ENCODE measurements at places on chromosomes 16 and 17.

GRCh38 chr17:8701754-8702153 lies 42.9 kb downstream of the CCDC42 start:
- DNase-seq: no peak

- DNase-seq: peak; percentile 64
Observed at GRCh38 chr16:84088695-84089395, 27.9 kb downstream of the MBTPS1 start.

- no peak for DNase-seq
Observed at GRCh38 chr17:20998571-20999043, 44.2 kb downstream of the USP22 start.

DNA sequence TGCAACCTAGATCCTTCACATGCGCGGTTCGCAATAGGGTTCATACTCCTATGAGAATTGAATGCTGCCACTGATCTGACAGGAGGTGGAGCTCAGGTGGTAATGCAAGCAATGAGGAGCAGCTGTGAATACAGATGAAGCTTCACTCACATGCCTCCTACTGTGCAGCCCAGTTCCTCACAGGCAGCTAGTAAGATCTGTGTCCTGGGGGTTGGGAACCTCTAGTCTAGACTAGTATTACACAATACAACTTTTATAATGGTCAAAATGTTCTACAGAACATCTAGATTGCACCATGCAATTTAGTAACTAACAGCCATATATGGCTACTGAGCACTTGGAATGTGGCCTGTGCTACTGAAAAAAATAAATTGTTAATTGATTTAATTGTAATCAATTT lies 26.7 kb downstream of the ABCA5 start:
- DNase-seq: no peak

GRCh38 chr16:20107083-20107482 lies 33.4 kb upstream of the GPR139 start:
- no peak for DNase-seq

- peak; percentile 56 for DNase-seq
Observed at GRCh38 chr17:19021622-19022083, 17.1 kb upstream of the FAM83G start.

DNA sequence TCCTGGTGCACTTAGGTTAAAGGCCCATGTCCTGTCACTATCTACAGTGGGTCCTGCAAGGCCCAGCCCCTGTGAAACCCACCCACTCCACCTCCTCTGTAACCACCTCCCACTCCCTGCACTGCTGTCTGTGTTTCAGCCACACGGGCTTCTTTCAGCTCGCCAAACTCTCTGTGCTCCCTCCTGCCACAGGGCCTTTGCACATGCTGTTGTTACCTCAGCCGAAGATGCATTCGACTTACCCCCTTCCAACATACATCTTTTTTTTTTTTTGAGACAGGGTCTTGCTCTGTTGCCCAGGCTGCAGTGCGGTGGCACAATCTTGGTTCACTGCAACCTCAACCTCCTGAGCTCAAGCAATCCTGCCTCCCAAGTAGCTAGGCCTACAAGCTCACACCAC lies 76.5 kb upstream of the RPL38 start:
- DNase-seq: no peak

GRCh38 chr17:41895617-41896016 lies 23.1 kb downstream of the ACLY start:
- no peak for DNase-seq

- no peak for DNase-seq
Observed at GRCh38 chr17:29870836-29871465, 59.1 kb downstream of the SSH2 start.

DNA sequence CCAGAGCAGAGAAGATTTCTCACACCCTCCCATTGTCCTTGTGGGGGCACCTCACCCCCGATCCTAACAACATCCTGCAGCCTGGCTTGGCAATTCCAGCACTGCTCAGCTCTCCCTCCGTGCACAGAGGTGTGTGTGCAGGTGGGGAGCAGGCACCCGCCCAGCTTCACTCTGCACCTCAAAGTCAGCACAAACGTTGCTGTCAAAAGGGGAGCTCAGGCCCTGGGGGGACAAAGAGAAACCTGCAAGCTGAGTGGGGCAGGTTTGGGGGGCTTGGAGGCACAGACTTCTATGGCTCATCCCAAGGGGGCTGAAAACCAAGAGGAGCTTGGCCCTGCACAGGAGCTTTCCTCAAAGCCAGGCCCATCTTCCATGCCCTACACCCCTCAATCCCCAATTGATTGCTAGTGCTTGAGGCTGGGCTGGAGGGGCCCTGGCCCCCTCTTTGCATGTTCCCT lies 231.9 kb upstream of the TNRC6C start:
- DNase-seq: no peak

- DNase-seq: no peak
Observed at GRCh38 chr16:13269905-13270528, 368.6 kb downstream of the SHISA9 start.

- DNase-seq: peak; percentile 45
Observed at GRCh38 chr17:59342681-59343131, 11.3 kb downstream of the YPEL2 start.

GRCh38 chr16:17245776-17246175 lies 225.0 kb downstream of the XYLT1 start:
- DNase-seq: no peak

DNA sequence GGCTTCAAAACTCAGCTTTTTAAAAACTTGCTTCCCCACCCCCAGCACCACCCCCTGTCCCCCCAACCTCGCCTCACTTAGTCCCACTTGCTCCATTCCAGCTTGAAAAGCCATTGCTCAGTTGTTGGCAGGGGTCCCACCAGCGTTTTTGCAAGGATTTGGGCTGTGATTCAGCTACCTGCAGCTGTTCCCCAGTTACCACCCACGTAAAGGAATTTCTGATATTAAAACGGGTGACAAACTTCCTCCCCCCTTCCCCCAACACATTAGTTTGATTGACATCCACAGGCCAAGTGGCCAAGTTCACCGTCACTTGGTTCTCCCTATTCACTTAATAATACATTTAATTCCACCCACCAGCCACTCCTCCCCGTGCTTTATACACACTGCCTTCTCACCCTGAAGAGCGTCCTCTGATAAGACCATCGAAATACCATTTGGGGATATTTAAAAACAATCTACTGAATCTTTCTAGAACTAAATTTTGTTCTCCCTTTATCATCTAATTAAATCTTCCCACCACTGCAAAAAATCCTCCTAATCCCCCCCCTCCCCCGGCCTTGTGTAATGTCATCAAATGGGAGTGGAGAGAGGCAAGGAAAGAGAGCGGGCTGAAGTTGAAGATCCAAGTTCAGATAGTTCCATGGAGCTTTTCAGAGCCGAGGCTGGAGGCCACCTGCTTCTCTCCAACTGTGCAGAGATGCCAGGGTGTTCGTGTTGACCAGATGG lies 55.1 kb downstream of the SOX9 start:
- no peak for DNase-seq

- DNase-seq: no peak
Observed at GRCh38 chr16:81697616-81698309, 81.3 kb upstream of the PLCG2 start.

DNA sequence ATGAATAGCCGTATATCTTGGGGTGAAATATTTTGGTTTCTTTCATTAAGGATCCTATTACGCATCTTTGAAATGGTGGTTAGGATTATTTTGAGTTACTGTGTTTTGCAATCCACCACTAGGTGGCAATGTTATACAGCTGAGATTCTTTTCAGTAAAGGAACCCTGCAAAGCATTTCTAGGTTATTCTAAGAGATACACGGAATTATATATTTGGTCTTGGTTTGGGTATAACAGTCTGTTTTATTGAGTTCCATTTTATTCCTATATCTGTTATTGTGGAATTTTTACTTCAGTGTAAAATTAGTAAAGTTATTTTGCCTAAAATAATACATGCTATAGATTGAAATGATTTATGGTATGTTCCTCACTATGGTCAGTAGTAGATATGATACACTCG lies 62.9 kb upstream of the CPHXL start:
- no peak for DNase-seq

DNA sequence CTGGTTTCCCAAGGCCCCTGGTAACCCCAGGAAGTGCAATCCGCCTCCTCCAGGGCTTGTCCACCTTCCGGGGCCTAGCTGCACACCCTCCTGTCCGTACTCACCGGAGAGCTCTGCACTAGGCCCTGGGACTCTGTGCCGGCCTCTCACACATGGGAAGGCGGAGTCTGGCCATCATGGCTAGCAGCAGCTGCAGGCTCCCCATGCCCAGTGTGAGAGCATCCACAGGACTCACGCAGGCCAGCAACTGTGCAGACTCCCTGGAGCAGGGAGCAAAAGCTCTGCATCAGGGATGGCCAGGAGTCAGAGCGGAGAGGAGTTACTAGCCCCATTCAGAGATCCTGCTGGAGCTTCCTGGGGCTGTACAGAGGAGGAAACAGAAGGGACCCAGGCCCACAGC lies 20.2 kb downstream of the FOXN1 start:
- no peak for DNase-seq

GRCh38 chr17:47305302-47305923 lies 18.3 kb upstream of the EFCAB13 start:
- DNase-seq: no peak

DNA sequence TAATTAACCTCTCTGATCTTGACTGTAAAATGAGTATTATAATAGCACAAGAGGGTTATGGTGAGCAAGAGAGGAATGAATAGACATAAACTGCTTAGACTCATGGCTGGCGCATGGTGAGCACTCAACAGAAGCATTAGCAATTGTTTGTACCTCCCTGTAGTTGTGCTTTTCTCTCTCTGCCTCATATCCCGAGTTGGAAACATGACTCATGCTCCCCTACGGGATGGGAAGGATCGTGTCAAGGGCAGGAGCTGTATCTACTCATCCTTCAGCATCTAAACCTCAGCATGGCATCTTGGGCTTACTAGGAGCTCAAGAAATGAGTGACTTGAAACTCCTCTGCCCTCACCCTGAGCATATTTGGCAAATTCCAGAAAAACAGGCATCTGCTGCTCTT lies 299.6 kb downstream of the MAP2K4 start:
- DNase-seq: no peak

GRCh38 chr17:82004517-82005455 lies 17.9 kb downstream of the CENPX start:
- DNase-seq: no peak

GRCh38 chr16:72854267-72854959 lies 193.5 kb downstream of the ZFHX3 start:
- DNase-seq: no peak

GRCh38 chr16:66569827-66570405 lies 3.7 kb downstream of the CMTM1 start:
- no peak for DNase-seq

DNA sequence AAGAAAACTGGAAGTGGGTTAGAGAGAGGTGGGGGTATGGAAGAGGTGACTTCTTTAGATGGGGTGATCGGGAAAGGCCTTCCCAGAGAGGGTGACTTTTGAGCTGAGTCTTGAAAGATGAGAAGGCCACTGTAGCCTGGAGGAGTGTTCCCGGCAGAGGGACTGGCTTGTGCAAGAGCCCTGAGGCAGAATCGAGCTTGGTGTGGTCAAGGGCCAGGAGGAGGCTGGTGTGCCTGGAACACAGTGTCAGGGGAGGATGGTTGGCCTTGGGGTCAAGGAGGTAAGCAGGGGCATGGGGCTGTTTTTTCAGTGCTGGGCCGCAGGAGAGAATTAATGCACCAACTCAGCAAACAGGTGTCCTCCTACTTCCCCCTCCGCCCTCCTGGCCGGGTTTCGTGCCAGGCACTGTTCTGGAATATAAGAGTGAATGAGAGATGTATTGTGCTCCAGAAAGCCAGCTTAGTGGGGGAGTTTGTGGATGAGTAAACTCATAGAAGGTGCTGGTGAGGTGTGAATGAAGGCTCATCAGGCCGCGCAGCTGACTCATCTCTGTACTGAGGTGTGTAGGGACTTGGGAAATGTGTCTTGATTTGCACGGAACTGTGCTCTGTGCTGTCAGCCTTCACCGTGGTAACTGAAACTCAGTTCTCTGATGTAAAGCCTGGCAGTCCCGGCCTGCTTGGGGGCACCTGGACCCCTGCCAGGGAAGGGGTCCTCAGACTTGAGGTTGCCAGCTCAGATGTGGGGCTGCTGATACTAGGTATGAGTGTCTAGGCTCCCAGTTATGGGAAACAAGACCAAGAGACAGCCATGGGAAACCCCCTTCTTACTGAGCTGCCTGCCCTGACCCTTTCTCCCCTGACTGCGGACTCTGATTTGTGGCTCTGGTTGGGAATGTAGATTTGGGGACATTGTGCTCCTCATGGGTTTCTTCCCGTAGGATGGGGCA lies 15.3 kb downstream of the KSR1 start:
- peak; percentile 62 for DNase-seq

DNA sequence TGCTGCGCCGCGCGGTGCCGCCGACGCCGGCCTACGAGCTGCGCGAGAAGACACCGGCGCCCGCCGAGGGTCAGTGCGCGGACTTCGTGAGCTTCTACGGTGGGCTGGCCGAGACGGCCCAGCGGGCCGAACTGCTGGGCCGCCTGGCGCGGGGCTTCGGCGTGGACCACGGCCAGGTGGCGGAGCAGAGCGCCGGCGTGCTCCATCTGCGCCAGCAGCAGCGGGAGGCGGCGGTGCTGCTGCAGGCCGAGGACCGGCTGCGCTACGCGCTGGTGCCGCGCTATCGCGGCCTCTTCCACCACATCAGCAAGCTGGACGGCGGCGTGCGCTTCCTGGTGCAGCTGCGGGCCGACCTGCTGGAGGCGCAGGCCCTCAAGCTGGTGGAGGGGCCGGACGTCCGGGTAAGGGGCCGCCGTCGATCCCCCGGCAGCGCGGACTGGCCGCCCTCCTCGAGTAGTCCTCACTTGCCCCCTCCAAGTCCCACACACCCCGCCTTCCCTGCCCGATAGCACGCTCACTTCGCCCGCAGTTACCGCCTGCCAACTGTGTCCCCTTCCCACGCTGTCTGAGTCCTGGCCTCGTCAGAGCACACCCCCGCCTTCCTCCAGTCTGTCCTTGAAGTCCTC lies 470 bp downstream of the MLYCD start:
- DNase-seq: peak; percentile 50

DNA sequence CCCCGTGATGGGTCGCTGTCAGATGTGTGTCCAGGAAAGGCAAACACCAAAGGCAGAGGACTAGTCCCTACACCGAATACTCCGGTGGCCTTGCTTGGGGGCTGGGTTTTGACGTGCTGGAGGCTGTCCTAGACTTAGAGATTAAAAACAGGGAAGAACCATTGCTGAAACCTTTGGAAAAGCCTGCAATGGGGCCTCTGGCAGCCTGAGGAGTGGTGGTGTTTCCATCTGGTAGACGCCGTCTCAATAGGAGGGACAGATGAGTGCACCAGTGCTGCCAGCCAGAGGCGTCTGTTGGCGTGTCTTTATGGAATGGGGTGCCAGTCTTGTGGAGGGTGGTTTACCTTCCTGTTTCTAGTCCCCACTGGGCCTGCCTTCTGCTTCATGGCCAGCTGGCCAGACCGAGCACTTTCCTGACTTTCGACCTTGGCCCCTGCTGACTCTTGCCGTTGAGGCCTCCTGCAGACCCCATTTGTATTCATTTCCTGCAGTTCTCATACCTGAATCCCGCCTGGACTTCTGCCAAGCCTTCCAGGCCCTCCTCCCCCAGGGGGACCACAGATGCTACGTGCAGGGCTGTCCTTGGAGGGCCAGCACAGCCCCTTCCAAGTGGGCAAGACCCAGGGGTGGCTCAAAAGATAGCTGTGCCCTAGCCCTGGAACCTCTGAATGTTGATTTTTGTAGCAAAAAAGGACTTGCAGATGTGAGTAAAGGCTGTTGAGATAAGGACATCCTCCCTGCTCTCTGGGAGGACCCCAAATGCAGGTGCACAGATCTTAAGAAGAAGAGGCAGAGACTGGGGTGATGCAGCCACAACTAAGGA lies 1.9 kb upstream of the DNASE1 start:
- DNase-seq: no peak

GRCh38 chr17:77126519-77126918 lies 14.2 kb upstream of the SEC14L1 start:
- no peak for DNase-seq

Measured in activated T-cell treated with anti-CD3 and anti-CD28 coated beads, Interleukin-2, amount 50 U/mL, for 1 hour (primary cell).